ENCODE measurements at places on chromosomes 13 and 19.
A peak's percentile ranks its signal among the peaks of the same experiment; 100 is the strongest.

DNA sequence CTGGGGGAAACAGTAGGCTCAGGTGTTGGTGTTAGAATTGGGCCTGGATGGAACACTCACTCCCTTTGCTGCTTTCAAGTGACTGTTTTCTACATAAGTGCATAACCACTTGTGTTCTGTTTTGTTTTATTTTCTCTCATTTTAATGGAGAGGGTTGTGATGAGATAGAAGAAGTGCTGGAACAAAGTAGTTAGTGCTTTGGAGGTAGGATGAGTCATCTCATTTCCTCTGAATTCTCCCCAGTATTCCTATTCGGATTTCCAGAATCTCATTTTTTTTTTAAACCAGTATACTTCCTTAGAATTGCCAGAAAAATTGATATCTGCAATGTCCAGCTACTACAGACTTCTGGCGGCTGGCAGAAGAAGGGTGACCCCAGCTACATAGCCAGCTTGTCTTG is 575.9 kb downstream of the MYO16 start:
- no peak for DNase-seq

DNA sequence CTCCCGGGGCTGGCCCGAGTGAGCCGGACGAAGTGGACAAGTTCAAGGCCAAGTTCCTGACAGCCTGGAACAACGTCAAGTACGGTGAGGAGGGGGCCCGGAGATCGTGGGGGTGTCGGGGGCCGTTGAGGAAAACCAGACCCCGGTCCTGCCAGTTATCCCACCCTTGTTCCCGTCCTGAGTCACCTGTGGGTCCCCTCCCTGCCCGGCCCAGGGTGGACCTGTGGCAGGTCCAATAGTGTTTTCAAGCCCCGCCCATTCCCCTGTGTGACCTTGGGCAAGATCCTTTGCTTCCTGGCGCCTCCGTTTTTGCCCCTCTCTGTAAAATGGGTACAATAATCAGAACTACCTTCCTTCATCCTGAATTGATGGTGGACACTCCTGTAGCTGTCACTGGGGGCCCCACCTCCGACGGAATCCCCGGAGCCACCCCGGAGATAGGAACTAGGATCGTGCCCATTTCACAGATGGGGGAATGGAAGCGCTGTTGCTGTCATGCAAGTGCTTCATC is 593 bp downstream of the ATG4D start:
- DNase-seq = no peak

- DNase-seq = no peak
Observed at GRCh38 chr19:3563709-3564524, 6.5 kb upstream of the MFSD12 start.

- no peak for DNase-seq
Observed at GRCh38 chr19:4051175-4052101, 15.3 kb downstream of the ZBTB7A start.

GRCh38 chr13:34044041-34044440 is 226.1 kb downstream of the RFC3 start:
- DNase-seq = no peak

- no peak for DNase-seq
Observed at GRCh38 chr13:27011661-27012060, 159.9 kb downstream of the USP12 start.

- DNase-seq = no peak
Observed at GRCh38 chr13:48631441-48631840, 22.3 kb upstream of the CYSLTR2 start.

GRCh38 chr19:58117841-58118575 is 20.0 kb upstream of the ZSCAN18 start:
- DNase-seq = no peak

- DNase-seq = no peak
Observed at GRCh38 chr13:36629057-36629385, 44.8 kb upstream of the SERTM1 start.

DNA sequence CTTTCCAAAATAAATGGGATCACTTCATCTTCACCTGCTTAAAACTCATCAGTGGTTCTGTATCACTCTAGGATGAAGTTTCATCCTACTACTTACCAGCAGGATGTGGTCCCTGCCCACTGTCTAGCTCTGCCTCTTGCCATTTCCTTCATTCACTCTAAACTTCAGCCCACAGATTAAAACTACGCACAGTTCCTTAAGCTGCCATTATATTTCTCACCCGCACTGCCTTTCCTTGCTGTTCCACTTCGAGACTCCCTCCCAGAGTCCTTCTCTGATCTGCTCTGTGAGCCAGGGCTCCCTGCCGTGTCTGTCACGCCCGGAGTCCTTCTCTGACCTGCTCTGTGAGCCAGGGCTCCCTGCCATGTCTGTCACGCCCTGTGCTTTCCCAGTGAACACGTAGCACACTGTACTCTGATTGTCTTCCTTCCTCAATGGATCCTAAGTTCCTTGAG is 52.0 kb upstream of the NPAS1 start:
- DNase-seq = no peak

- DNase-seq = no peak
Observed at GRCh38 chr19:28640506-28640905, 572.4 kb downstream of the UQCRFS1 start.

DNA sequence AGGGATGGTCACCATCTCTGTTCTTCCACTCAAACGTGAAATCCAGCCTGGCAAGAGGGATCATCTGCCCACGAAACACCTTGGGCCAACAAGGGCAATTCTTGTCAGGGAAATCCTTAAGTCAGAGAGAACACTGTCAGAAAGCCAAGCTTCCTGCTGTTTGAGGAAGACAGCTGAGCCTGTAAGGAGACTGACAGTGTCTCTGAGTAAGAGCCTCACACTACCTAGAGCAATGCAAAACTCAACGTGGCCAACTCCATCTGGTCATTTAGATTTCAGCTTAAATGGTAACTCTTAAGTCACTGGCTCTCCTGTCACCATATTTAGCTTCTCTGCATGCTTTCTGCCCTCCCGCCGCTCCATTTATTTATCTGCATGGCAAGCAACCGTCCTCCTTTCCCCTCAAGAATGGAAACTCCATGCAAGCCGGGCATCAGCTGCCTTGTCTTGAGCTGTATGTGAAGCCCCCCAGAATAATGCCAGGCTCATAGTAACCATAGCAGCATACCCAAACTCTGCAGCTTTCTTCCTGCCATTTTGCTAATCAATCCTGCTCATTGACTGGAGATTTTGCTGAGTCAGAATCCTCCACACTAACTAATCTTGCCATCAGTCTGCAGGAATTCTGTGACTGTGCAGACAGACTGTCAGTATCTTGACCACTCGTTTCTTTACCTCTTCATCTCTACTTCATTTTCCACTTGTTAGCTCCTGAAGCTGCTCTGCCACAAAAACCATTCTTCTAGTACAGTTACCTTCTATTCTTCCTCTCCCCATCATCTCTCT is 159.8 kb downstream of the IRS2 start:
- DNase-seq = no peak

GRCh38 chr19:16659464-16659831 is 496 bp downstream of the SMIM7 start:
- DNase-seq = no peak

DNA sequence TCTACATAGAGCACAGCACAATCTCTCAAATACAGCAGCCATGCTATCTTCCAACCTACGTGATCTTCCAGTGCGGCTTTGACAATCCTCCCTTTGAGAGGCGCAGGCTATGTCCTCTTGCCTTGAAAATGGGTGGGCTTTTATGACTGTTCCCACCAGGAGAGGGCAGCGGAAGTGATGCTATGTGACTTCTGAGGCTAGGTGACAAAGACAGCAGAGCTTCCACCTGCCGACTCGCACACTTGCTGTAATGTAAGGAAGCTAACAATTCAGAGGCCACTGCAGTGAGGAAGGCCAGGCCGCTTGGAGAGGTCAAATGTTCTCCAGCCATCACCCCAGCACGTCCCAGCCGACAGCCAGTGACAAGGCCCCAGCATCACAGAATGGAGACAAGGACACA is 65.8 kb downstream of the MRPL57 start:
- no peak for DNase-seq

DNA sequence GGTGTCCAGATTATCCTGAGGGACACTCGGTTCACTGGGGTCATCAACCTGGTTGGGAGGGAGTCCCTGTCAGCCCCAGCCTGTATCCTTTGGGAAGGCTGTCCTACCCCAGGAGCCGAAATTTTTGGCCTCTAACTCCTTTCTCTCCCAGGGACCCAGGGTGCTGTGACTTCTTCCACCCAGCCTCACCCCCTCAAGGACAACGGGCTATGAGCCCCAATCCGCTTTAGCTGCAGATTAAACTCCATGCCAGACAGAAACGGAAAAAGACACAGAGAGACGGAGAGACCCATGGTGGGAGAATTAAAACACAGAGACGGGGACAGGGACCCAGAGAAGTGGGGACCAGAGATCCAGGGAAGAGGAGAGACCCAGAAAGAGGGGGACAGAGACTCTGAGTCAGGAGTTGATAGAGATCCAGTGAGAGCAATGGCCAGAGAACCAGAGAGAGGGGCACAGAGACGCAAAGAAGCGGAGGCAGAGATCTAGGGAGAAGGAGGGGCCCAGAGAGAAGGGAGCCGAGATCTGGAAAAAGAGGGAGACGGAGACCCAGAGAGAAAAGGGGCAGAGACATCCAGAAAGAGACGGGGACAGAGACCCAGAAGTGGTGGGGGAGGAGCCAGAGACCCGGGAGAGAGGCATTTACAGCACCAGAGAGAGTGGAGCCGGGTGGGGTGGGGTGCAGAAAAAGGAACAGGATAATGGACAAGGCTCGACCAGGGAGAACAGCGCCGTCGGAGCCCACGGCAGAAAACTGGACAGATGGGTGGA is 703 bp downstream of the SLC17A7 start:
- peak; percentile 28 for DNase-seq

- no peak for DNase-seq
Observed at GRCh38 chr13:80547885-80548825, 207.2 kb upstream of the SPRY2 start.

DNA sequence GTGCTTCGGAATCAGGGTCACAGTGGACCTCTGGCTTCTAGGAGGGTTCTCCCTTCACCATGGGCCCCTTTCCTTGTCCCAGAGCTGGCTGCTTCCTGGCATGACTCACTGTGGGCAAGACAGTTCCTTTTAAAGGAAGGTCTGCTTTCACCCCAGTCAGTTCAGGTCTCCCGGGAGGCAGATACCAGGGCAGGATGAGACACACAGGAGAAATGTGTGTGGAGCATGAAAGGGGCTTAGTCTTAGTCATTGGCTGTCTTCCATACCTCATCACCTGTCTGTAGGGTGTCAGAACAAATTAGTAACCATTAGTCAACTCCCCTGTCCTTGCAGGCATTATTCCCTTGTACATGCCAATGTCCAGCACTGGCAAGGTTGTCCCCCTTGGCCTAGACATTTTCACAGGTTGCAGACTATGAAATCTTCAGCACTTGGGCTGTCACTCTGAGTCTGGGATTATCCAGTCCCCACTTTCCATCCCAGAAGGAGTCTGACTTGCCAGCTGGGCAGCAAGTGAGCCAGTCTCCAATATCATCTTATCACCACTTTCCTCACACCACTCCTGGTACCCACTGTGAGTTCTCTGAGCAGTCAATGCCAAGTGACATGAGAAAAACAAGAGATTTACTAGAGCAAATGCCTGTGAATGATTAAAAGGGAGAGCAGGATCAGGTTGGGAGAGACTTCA is 76.8 kb upstream of the MEDAG start:
- no peak for DNase-seq

DNA sequence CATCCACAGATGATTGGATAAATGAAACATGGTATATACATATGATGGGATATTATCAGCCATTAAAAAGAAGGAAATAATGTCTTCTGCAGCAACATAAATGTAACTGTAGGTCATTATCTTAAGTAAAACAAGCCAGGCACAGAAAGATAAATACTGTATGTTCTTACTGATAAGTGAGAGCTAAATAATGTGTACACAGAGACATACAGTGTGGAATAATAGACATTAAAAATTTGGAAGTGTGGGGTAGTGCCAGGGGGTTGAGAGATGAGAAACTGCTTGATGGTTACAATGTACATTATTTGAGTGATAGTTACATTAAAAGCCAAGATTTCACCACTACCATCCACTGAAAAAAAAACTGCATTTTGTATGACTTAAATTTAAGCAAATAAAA is 26.0 kb upstream of the GPC6 start:
- no peak for DNase-seq

GRCh38 chr13:100645382-100645781 is 29.2 kb downstream of the TMTC4 start:
- DNase-seq = no peak

DNA sequence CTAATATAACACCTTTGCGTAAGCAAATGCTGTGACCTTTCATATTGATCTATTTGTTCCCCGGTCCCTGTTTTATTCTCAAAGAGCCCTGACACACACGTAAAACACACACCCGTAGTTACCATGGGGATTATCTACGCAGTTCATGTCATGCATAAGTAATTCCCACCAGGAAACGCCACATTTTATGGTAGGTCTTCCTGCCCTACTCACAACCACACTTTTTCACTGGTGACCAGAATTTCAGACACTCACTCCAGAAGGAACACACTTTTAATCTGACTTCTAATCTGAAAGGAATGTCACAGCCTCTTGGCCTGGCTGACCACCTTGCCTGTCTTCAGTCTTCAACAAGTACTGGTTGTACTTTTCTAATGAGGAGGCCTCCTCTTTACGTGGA is 46.8 kb downstream of the SLC7A1 start:
- no peak for DNase-seq

DNA sequence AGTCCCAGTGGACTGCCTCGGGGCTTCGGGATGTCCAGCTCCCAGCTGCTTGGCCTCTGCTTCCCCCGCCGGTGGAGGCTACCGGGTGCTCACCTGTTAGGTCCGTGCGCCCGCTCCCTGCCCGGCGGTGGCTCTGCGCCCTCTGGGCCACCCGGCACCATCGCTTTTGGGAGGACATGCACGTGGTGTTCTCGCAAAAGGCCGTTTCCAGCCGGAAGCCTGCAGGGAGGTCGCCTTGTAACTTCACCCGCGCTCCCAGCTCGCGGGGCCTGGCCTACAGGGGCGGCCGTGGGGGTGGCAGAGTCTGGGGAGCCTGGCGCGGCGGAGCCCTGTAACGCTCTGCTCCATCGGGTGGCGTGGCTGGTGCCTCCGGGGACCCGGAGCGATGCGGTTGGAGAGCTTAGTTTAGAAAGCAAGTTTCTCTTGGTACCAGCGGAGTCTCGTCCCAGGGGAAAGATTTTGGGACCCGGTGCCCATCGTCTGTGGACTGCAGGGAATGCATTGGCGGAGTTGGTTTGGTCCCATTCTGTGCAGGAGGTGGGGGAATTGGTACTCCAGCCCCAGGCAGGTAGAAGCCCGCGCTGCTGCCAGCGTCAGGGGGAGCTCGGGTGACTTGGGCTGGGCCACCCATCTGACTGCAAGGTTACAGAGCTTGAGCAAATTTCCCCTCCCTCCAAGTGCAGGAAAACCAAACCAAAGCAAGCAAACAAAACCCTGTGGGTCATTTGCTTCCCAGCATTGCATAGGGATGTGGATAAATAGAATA is 673 bp downstream of the SPATA13 start:
- no peak for DNase-seq

- DNase-seq = no peak
Observed at GRCh38 chr19:16325641-16326400, 1.2 kb downstream of the KLF2 start.

GRCh38 chr13:60654415-60654814 is 257.4 kb downstream of the TDRD3 start:
- no peak for DNase-seq

GRCh38 chr13:104571161-104571892 is 1505.1 kb upstream of the SLC10A2 start:
- DNase-seq = peak; percentile 85
